C1 segment of cervical spinal cord (tissue), 14 donors: ENCODE measurements at places on chromosomes 6 and 20.

DNA sequence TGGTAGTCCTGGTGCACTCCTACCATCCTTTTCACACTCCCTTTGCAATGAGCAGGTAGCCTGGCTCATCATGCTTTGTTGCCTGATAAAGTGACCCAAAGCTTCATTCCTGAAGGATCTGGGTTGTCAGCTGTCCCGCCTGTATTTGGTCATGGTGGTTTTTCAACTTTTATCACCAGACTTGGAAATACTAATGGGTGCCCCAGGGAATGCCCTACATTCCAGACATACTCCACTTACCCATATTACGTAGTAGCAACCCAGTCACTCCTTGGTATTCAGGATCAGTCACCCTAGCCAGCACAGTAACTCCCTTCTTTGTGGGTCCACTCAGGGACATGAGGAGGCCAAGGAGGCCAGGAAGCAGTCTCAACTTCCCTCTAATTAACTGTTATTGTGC is 199.2 kb downstream of the MAFB start:
- DNase-seq: no peak

DNA sequence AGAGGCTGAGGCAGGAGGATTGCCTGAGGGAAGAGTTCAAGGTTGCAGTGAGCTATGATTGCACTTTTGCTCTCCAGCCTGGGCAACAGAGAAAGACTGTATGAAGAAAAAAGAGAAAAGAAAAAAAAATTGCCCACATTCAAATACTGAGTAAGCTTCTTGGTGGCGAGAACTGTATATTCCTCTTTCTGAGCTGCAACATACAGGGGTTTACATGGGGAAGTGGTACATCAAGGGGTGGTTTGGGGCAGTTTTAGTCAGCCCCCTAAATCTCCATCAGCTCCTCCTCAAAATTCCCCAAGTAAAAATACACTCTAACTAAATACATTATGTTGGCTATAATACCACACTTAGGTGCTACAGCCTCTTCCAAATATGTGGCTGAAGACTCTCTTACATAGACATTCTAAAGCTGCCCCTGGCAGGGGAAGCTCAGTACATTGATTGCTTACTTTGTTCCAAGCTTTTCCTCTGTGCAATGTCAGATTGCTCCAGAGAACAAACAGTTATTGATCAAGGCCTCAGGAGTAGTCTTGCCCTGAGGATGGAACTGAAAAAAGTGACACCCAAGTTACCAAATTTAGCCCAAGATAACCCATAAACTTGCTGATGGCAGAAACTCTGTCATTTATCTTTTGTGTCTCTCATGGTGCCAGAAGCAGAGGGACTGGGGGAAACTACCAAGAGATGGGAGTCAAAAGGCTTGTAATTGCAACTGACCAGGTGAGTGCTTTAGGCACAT is 107.4 kb upstream of the RIPOR2 start:
- no peak for DNase-seq

- DNase-seq: peak; percentile 11
Measured at GRCh38 chr20:9609887-9610502, 95.6 kb downstream of the LAMP5 start.

DNA sequence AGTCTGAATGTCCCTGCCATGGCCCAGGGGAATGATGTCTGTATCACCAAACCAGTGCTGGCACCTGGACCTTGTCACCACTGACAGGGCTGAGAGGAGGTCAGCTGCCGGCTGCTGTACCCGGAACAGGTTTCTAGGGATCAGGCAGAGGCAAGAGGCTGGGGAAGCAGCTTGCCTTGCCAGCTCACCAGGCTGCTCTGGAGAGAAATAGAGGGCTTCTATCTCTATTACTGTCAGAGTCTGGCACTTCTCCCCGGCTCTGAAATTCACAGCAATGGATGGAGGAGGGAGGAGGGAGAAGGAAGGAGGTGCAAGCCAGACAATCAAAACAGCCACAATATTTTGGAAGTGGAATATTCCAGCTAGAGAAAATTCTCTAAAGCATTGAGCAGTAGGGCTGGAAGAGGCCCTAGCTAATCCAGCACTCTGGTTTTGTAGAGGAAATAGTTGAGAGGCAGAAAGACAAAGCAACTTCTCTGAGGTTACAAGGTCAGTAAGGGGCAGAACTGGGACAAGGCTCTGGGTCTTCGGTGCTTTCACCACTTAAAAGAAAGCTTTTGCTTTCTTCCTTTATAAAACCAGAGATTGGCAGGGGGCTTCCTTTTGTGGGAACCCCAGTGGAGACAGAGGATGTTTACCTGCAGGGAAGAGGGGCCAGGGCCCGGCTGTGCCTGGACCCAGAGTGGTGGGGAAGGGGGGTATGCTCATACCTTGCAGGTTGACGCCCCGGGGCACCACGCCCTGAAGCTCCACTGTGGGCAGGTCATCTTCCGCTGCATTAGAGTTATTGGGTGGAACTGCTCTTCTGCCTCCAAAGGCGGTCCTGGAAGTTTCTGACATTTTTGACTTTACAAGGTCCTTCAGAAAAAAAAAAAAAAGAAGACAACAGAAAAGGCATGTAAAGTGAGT is 2.4 kb downstream of the F13A1 start:
- DNase-seq: no peak

GRCh38 chr6:3724451-3725144 is 26.9 kb downstream of the PXDC1 start:
- no peak for DNase-seq

- DNase-seq: peak; percentile 31
Measured at GRCh38 chr6:158868890-158869825, 50.0 kb upstream of the EZR start.

GRCh38 chr6:150063640-150064039 is 5.3 kb downstream of the ULBP3 start:
- DNase-seq: no peak

DNA sequence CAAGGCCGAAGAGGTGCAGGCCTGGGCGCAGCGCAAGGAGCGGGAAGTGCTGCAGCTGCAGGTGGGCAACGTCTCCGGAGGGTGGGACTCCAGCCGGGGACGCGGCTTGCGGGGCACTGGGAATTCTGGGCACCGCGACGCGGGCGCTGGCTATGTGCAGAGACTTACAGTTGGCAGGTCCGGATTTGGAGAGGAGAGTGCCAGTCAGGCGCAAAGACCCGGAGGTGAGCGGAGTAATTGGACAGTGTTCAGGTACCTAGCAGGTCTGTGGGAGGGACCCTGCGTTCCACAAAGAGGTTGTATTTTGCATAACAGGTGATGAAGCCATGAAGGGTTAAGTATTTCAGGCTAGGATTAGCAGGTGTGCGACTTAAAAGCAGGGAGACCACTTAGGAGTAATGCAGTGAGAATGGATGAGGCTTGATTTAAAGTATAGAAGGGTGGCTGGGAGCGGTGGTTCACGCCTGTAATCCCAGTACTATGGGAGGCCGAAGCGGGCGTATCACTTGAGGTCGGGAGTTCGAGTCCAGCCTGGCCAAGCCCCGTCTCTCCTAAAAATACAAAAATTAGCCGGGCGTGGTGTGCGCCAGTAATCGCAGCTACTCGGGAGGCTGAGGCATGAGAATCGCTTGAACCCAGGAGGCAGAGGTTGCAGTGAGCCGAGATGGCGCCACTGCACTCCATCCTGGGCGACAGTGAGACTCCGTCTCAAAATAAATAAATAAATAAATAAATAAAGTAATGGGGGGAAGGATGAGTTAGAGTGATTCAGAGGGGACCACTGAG is 1.0 kb downstream of the MRPS26 start:
- no peak for DNase-seq
